ENCODE measurements at places on chromosomes 7 and 10. TPM values are rescaled to one million over a fixed set of nuclear protein-coding genes. Genes with fewer than 3 reads are reported as not detected.

- H3K27ac ChIP-seq: no peak overlapping the region
- H3K4me3 ChIP-seq: no peak overlapping the region
- no peak for DNase-seq
- peaks cover 7% of the 10 kb centered on the region for H3K4me1 ChIP-seq
Observed at GRCh38 chr7:47647181-47647917, 65.4 kb upstream of the TNS3 start.

GRCh38 chr7:152667958-152668357 lies 8.0 kb downstream of the XRCC2 start:
- no peak for DNase-seq
- H3K27ac ChIP-seq: no peak overlapping the region
- H3K4me1 ChIP-seq: no peaks in the 10 kb centered on the region
- peaks cover 2% of the 10 kb centered on the region for H3K36me3 ChIP-seq
- no peak overlapping the region for H3K4me3 ChIP-seq

DNA sequence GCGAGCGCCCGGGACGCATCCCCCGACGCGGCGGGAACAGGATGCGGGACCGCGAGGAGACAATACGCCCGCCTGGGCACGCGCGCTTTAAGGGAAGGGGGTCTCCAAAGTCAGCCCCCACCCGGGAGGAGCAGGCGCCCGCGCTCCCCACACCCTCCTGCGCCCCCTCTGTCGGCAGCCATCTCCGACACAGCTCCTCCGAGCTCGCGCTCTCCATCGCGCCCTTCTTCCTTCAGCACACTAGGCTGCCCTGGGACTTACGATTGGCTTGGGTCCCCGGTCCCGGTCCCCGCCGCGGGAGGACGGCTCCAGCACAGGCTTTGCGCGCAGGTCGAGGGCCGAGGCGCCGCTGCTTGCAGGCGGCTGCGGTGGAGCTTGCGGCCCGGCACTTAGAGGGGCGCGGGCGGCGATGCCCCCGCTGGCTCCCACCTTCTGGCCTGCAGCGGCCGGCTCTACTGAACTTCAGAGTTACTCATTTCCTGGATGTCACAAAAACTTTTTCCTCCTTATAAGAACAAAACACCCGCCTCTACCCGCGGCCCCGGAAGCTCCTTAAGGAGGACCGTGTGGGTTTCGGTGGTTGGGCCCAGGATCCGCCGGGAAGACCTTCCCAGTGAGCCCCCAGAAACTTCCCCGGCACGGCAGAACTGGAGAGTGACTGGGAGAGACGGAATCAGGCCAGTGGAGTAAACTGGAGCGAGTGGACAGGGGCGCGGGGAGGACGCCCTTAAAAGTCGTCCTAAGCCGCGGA lies at the start of gene ITPRIP:
TSS of gene ITPRIP (minus strand) at position 481 of the 751 bp plus-strand sequence. CDS start 22,414 bp downstream, outside the sequence.
- H3K36me3 ChIP-seq: peaks cover 1% of the 10 kb centered on the region
- peaks cover 27% of the 10 kb centered on the region for H3K4me1 ChIP-seq
- peak within 1 kb of the TSS; percentile 99 for H3K27ac ChIP-seq
- DNase-seq: peak; percentile 92
- no peaks in the 10 kb centered on the region for H3K27me3 ChIP-seq

DNA sequence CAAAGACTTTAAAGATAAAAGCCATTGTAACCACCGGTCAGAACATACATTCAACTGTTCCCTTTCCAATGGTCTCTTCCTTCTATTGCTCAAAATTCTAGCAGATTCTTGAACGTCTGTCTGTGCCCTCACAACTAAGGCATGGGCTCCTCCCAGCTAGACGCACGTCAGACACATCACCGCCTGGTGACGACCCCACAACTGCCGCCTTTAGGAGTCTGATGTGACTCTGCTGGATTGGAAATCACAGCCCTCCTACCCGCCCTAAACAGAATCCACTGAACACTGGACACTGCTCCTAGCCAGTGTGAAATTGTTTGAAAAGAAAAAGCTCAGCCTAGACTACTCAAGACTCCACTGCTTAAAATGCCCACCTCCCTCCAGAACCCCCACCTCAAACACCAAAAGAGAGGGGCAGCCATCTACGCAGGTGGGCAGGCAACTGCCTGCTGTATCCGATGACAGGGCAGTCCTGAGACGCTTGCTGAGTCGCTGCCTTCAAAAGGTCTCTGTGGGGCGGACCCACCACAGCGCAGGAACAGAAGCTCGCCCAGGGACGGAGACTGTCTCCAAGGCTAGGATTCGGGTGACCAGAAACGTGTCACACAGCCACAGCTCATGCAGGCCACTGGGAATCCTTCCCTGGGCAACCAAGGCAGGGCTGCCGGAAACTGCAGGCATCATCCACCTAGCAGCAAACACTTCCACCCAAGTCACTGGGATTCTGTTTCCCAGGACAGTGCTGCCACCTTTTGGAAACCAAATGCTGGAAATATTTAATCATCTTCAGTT lies 34.7 kb downstream of the GSDME start:
- H3K27me3 ChIP-seq: no peaks in the 10 kb centered on the region
- no peaks in the 10 kb centered on the region for H3K4me1 ChIP-seq
- no peak overlapping the region for H3K4me3 ChIP-seq

DNA sequence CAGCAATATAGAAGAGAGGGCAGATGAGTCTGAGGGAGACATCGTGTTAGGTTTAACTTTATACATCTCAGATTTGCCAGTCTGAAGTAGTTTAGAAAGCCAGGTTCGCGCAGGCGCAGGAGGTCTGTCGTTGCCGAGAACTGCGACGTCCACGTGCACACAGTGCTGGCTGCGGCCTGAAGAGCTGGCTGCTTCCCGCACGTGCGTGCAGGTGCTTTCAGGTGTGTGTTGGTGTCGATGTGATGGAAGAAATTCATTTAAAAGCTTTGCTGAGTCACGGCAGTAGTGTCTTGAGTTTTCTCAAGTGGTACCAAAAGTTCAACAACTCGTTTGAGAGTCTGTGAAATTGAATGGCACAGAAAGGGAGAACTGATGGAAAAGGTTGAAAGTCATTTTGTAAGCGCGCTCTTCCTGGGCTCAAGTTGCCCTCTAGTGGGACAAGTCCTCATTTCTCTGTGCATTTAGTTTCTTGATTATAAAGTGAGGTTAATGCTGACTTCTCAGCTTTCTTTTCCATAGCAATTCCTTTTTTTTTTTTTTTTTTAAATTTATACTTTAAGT lies 18.6 kb downstream of the WDR37 start:
- no peak for DNase-seq
- H3K27me3 ChIP-seq: no peaks in the 10 kb centered on the region
- H3K4me1 ChIP-seq: no peaks in the 10 kb centered on the region
- no peak overlapping the region for H3K4me3 ChIP-seq
- H3K27ac ChIP-seq: no peak overlapping the region

GRCh38 chr10:117170244-117170643 lies 27.0 kb upstream of the KCNK18 start:
- H3K36me3 ChIP-seq: no peaks in the 10 kb centered on the region
- no peak overlapping the region for H3K27ac ChIP-seq
- DNase-seq: no peak
- H3K27me3 ChIP-seq: peaks cover 34% of the 10 kb centered on the region
- H3K4me3 ChIP-seq: no peak overlapping the region
- H3K4me1 ChIP-seq: no peaks in the 10 kb centered on the region

DNA sequence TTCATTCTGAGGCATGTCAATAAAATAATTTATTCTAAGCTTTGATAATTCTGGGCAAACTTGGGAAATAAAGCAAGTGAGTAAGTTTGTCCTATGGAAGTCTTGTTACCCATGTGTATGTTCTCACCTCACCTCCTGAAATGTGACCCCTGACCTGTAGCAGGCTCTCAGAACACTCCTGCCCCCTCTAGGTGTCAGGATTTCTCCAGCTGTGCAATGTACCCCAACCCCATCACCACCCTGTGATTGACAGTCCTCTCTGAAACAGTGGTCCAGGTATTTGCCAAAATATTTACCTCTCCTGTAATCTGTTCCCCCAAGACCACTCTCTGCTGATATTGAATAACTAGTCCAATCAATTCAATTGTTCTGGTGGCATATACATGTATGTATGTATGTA lies 122.6 kb upstream of the PTER start:
- no peaks in the 10 kb centered on the region for H3K36me3 ChIP-seq
- H3K4me3 ChIP-seq: no peak overlapping the region
- no peak for DNase-seq
- H3K27ac ChIP-seq: no peak overlapping the region

DNA sequence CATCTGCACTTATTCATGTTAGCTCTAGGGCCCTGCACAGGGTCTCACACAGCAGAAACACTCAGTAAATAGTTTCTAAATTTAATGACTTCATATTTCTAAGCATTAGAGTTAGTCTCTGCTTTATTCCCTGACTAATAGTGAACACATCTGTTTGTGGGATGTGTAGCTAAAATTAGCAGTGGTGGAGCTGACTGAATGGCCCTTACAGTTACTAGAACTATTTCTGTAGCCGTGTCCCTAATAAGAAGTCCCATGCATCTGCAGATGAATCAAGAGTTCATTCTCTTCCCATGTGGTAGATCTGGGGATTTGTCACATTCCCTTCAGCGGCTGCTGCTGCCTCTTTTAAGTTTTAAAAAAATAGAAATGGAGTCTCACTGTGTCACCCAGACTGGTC lies 11.7 kb downstream of the MAP3K8 start:
- peak; percentile 78 for DNase-seq
- H3K36me3 ChIP-seq: peaks cover 4% of the 10 kb centered on the region
- no peak overlapping the region for H3K4me3 ChIP-seq
- peak overlapping the region; percentile 82 for H3K27ac ChIP-seq
- no peaks in the 10 kb centered on the region for H3K27me3 ChIP-seq
- H3K4me1 ChIP-seq: peaks cover 7% of the 10 kb centered on the region

DNA sequence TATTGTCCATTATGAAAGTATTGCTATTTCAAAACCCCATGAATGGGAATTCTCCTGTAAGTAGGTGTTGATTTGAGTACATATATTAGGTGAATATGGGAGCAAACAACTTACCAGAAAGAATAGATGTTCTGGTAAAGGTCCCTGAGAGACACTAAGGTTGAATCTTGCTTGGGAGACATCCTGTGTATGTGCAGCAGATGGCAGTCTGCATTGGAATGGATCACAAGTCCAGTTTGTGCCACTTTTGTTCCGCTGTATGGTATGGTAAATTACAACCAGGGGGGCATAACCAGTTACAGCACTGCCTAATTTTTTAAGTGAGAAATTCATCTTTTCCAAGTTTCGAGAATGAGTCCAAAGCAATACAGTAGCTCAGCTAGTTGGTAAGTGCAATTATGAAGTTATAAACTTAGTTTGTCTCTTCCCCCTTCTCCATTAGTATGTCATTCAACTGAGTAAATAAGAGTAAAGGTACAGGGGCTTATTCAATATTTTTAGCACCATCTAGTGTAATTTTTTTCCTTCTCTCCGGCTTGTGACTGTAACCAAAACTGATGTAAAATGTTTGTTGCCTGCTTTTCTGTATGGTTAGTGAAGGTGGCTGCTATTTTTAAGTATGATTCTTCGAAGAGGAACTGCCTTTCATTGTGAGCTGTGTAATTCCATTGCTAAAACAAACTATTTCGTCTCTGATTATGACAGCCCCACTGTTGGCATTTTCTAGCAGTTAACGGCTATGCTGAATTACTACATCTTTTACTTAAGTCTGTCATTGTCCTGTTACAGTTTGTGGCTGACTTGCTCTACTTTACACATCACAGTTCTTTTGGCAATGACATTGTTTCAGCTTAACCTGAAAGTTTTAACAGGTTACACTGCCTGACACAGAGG lies 2.8 kb downstream of the MCU start:
- no peaks in the 10 kb centered on the region for H3K27me3 ChIP-seq
- H3K4me1 ChIP-seq: peaks cover 9% of the 10 kb centered on the region

DNA sequence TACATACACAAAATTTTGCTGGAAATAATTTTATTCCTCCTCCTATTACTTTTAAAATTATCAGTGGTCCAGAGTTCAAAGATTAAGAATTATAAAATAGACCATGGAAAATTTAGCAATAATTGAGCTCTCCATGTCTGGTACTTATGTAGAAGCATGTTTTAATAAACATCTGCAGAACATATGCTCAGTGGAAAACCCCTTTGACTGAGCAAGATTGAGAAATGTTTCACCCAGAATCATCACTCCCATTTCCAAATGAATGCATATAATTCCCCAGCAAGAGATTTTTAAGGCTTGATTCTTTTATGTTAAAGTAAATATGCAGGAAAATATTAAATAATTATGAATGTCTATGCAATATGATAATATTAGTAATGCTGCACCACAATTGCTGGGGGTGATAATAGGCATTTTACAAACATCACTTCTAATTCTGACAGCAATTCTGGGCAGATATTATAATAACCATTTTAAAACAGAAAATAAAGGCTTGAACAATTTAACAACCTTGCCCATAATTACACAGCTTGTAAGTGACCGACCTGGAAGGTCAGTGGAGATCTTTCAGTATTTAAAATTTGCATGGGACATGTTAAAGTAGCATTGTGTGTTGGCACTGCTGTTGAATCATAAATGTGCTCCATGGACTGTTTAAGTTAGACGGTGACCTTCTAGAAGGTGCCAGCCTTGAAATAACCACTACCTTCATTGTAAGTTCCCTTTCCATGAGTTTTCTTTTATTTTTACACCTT lies 45.6 kb upstream of the TES start:
- DNase-seq: no peak
- no peak overlapping the region for H3K27ac ChIP-seq
- H3K36me3 ChIP-seq: no peaks in the 10 kb centered on the region
- H3K4me3 ChIP-seq: no peak overlapping the region

- H3K27ac ChIP-seq: peak overlapping the region; percentile 97
- no peaks in the 10 kb centered on the region for H3K36me3 ChIP-seq
- peak; percentile 45 for DNase-seq
- H3K4me1 ChIP-seq: no peaks in the 10 kb centered on the region
- H3K27me3 ChIP-seq: no peaks in the 10 kb centered on the region
Observed at GRCh38 chr7:12685550-12685949, 1.9 kb upstream of the ARL4A start.

- no peaks in the 10 kb centered on the region for H3K27me3 ChIP-seq
- no peaks in the 10 kb centered on the region for H3K4me1 ChIP-seq
- DNase-seq: no peak
- H3K36me3 ChIP-seq: no peaks in the 10 kb centered on the region
- H3K4me3 ChIP-seq: no peak overlapping the region
Observed at GRCh38 chr7:45646207-45646821, 72.1 kb downstream of the ADCY1 start.

DNA sequence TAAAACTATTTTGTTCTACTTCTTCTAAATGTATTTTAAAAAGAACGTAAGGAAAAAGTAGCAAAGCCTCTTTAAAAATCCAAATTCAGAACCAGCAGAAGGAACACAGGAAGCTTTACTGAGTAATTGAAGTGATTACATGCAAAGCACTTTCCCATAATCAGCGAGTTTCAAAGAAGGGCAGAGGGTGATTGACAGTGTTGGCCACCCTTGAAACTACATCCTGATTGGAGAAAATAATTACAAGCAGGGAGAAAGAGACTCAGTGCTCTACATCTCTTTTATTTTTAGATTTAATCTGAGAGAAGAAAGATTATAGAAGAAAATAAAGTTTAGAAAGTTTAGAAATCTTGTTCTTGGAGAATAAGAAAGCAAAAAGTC lies 20.3 kb upstream of the HGF start:
- H3K27ac ChIP-seq: no peak overlapping the region
- H3K36me3 ChIP-seq: no peaks in the 10 kb centered on the region
- no peak overlapping the region for H3K4me3 ChIP-seq
- H3K27me3 ChIP-seq: no peaks in the 10 kb centered on the region
- no peak for DNase-seq
- no peaks in the 10 kb centered on the region for H3K4me1 ChIP-seq

Gene CABCOCO1
- 0.26 TPM for total RNA-seq

Gene SMO
- total RNA-seq: 12.6 TPM

Gene TMEM60
- total RNA-seq: 24.4 TPM
